GM18507 (cell line): ENCODE measurements at places on chromosomes 7 and 10.

GRCh38 chr10:21520949-21521348, 4.5 kb downstream of the SKIDA1 start:
- no peak for DNase-seq

DNA sequence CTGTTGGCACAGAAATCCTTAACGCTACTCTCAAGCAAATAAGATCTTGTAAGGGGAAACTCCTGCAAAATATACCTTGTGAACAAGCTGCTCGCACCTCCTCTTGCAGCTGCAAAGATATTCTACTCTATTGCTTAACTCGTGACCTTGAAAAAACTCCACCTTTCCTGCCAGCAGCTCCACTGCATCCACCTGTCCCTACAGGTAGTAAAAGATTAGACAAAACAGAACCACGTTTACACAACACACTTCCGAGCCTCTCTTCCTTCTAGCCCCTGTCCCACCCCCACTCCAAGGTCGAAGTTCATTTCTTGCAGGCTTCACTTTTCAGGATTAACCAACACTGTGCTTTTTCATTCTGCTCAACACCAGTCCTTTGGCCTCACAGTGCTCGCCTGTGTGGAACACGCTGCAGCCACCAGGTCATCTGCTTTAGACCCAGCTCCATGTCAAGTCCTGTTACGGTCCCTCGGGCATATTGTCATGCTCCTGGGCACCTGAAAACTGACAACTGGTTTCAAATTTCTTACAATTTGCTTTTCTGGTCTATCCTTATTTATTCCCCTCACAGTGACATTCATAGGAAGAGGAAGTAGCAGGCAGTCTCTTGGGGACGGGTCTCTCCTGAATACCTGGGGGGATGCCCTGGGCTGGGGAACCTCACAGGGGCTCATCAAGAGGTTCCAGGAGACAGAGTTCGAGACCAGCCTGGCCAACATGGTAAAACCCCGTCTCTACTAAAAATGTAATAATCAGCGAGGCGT, 165.8 kb upstream of the KLF14 start:
- no peak for DNase-seq

GRCh38 chr7:16918288-16918895, 36.6 kb upstream of the AGR3 start:
- no peak for DNase-seq

GRCh38 chr7:21568762-21569161, 25.9 kb downstream of the DNAH11 start:
- no peak for DNase-seq

DNA sequence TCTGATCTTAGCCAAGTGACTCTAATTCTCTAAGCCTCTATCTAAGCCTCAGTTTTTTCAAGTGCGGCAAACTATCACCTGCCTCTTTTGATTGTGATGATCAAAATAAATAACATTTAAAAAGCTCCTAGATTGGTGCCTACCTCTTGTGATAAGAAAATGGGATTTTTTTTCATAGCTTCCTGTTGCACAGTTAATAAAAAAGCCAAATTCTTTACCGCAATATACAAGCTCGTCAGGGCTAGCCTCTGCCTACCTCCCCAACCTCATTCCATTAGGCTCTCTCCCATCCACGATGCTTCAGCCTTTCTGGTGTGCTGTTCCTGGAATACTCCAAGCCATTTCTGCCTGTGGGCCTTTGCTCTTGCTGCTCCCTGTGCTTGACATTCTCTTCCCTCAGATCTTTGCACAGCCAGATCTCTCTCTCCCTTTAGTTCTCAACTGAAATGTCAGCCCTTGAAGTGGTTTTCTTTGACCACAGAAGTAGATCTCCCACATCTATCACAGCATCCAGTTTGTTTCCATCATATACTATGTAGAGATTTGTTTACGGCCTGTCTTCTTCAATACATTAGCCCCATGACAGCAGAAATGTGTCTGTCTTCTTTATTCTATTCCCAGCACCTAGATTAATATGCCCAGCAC, 48.8 kb downstream of the SFR1 start:
- no peak for DNase-seq

- DNase-seq = no peak
These were observed 63.8 kb upstream of the NRBF2 start for GRCh38 chr10:63069318-63069717.
